ENCODE measurements at places on chromosomes 5 and 9.

GRCh38 chr9:97474372-97474925 lies 27.0 kb upstream of the TMOD1 start:
- DNase-seq: no peak

GRCh38 chr5:58963361-58963760 lies 380.5 kb downstream of the RAB3C start:
- no peak for DNase-seq

DNA sequence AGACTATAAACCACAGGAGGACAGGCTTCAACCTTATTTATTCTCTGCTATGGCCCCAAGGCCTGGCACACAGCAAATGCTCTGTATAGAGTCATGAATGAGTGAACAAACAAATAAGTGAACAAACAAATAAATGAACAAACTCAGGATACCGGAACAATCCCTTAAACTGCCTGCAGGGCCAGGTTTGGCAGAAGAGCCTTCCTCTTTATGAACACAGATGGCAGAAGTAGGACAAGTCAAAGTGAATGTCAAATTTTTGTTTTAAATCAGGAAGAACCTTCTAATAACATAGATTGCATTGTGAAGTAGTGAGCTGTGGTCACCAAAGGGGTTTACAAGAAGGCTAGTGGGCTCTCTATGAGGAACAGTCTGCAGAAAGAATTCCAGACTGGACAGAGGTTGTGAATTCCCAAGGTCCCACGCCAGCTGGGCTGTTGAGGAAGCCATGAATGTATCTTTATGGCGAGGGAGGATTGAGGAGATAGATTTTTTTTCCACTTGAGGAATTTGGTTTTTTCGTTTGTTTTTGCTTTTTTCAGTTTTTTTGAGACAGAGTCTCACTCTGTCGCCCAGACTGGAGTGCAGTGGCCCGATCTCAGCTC lies 30.3 kb upstream of the STING1 start:
- DNase-seq: no peak

- no peak for DNase-seq
These were observed 139.6 kb downstream of the SPATA31D1 start for GRCh38 chr9:82128011-82128696.

DNA sequence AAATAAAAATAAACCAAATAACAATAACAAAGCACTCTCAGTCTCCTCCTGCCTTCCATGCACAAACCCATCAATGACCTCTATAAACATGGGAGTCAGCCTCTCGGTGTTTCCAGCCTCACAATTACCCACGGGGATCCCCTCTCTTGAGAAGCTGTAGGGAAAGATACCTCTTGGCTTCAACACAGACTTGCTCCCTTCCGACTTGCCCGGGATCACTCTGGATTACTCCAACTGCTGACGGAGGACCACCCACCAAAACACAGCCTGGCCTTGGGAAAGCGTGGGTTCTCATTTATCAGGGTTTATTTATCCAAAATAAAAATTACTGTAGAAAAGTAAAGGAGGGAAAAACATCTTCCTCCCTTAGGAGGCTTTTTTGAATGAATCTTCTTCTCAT lies 11.5 kb upstream of the NKX2-5 start:
- no peak for DNase-seq

DNA sequence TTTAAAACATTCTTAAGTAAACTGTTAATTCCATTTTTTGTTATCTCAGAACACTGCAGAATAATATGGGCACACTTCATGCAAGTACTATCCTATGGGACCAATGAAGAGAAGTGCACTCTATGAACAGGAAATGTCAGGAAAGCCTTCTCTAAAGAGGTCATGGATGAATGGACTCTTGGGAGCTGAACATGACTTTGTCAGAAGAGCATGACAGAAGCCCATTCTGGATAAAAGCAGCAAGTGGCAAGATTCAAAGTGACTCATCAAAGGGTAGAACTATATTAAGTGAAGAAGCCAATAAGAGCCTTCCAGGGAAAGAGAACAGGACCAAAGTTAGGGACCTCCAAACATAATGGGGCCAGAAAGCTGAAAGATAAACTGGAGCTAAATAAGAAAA lies 94.0 kb downstream of the RAPGEF6 start:
- no peak for DNase-seq

GRCh38 chr5:139670369-139671095 lies 22.4 kb downstream of the CXXC5 start:
- no peak for DNase-seq

DNA sequence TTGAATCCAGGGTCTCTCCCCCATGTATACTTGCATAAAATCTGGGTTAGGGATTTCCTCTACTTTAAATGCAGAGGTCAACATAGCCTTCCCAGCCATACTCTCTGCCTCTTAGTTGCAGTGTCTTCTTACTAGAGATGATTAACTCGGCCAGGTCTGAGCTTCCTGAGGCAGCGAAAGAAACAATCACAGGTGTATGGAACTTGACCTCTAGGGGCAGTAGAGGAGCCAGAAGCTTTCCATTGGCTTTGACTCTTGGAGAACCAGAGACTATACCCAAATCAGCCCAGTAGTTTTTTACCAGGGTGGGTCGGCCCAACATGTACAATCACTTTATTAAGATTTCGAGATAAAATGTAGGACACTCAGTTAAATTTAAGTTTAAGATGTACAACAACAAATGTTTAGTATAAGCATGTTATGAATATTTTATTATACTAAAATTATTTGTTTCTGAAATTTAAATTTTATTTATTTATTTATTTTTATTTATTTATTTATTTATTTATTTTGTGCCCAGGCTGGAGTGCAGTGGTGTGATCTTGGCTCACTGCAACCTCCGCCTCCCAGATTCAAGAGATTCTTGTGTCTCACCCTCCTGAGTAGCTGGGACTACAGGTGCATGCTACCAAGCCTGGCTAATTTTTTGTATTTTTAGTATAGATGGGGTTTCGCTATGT lies 48.0 kb upstream of the DMRT3 start:
- DNase-seq: no peak

- DNase-seq: no peak
These were observed 20.6 kb upstream of the AUH start for GRCh38 chr9:91382298-91382697.

GRCh38 chr5:113678924-113679575 lies 165.6 kb downstream of the YTHDC2 start:
- DNase-seq: no peak

- DNase-seq: peak; percentile 5
These were observed 744 bp upstream of the HMGCS1 start for GRCh38 chr5:43313854-43314457.

GRCh38 chr5:89241186-89241585 lies 358.2 kb upstream of the MEF2C start:
- DNase-seq: no peak

- DNase-seq: no peak
These were observed 89.9 kb upstream of the ADAMTSL1 start for GRCh38 chr9:18384066-18384465.

GRCh38 chr5:93503598-93504067 lies 77.4 kb downstream of the NR2F1-AS1 start:
- DNase-seq: no peak

GRCh38 chr9:128743421-128743820 lies 19.5 kb upstream of the ZDHHC12 start:
- DNase-seq: no peak

All from stimulated activated CD4-positive, alpha-beta T cell treated with anti-CD3 and anti-CD28 coated beads, Interleukin-4, amount 100 ng/mL, for 24 hours (primary cell).